ENCODE measurements at places on chromosomes 1 and 21.

DNA sequence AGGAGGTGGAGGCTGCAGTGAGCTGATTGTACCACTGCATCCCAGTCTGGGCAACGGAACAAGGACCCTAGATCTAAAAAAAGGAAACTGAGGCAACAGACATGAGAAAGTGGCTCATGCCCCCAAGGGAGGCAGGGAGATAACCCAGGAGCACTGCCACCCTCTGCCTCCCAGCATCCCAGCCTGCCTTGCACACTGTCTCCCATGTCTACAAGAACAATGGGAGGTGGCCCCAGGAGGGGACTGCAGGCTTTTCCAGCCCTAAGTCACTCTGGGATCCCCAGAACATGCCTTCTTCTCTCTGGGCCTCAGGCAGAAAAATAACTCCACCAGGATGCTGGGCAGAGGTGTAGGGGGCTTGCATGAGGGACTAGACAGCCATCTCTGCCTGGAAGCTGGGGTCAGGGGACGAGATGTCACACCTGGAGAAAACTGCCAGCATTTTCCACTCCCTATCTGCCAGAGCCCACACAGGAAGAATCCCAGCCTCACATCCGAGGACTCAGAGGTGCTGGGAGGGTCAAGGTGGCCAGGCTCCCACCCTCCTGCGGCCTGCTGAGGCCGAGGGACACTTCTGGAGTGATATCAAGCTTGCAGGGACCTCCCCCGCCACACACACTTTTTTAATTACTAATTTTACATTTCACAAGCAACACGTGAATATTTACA, 21.4 kb downstream of the RUNX3 start:
- DNase-seq = no peak

GRCh38 chr1:32963746-32964460, 706 bp downstream of the RNF19B start:
- DNase-seq = peak; percentile 72

DNA sequence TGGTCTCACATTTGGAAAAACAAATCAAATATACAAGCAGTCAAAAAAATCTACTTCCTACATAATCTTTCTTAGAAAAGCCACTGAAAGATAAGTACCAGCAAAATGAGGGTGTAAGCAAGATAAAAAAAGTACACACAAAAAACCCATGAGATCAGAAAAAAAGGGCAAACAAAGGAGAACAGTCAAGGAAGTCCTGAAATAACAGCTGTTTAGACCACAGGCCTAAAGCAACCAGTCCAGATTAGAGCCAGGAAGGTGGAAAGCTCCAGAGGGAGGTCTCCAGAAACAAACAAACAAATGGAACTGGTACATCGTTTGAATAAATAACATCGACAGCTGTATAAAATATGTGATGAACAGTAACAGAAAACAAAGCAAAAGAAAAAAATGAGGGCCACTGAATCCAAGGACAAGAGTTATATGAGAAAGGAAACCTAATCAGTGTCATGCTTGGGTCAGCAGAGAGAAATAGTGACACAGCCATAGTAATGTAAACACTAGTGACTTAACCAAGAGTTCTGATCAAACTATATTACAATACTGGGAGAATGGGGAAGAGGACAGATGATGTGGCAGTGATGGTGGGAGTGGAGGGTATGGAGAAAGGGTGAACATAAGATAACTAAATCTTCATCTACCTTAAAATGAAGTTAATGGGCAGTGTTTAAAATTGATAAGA, 67.5 kb downstream of the NVL start:
- DNase-seq = no peak

GRCh38 chr1:44035726-44036408, 4.6 kb upstream of the SLC6A9 start:
- DNase-seq = no peak

DNA sequence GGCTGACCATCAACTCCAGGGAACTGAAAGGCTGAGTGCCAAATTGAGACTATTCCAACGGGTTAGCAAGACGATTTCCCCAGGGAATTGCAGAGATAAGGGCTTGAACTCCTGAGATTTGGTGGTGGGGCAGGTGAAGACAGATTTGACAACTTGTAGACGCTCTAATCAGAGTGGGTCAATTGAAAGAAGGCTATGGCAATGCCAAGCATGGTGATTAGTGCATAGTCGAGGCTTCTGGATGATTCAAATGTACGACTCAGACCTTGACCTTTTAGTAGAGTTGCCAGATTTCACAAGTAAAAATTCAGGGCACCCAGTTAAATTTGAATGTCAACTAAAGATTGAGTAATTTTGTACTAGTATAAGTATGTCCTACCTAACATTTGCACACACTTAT, 302.1 kb upstream of the SPAG17 start:
- no peak for DNase-seq

- DNase-seq = no peak
Observed at GRCh38 chr21:36063375-36064084, 3.2 kb upstream of the SETD4 start.

DNA sequence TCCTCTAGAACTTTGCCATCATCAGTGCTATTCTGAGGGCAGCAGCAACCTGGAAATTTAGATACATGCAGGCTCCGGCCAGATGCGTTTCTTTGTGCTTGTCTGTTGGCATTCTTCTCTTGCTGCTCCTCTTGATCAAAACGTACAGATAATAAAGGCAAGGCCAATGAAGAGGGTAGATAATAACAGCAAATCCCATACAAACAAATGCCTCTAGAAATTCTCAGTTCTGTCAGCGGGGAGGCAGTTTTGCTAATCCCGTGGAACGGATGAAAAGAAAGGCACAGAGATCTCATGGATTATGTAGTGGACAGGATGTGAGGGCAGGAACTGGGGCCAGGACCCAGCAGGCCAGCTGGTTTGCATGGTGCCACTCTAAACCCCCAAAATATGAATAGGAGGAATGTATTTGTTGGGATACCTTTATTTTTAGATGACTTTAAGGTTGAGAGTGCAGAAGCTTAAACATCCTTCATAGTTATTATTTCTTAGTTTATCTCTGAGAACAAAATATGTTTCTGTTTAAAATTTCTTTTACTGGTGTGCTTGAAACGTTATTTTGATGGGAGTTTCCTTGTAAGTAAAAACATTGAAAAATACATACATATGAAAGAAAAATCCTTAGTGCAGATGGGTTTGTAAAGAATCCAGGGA, 1.5 kb downstream of the ITSN1 start:
- DNase-seq = no peak

DNA sequence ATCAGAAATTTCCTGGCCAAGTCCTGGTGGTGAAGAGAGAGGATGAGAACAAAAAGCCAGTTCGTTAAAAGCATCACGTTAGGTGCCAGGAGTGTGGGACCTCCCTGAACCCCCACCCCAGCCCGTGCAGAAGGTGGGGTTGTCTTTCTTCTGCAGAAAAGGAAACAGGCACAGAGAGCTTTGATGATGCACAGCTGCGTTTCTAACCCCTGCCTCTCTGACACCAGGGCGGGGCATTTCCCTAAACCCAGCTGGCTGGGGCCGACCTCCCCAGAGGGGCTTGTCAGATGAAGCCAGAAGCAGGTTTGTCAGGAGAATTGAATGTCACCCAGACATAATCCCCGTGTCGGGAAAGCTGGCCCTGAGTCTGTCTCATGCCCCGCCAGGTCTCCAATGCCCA, 189.3 kb upstream of the EDN2 start:
- peak; percentile 43 for DNase-seq

- DNase-seq = no peak
Observed at GRCh38 chr1:57600424-57600823, 176.6 kb upstream of the DAB1 start.

- no peak for DNase-seq
Observed at GRCh38 chr1:154006136-154006535, 15.6 kb downstream of the RPS27 start.

- DNase-seq = no peak
Observed at GRCh38 chr1:17112496-17113236, 6.6 kb downstream of the PADI2 start.

- no peak for DNase-seq
Observed at GRCh38 chr1:203124011-203124410, 3.5 kb upstream of the ADORA1 start.
